ENCODE measurements at places on chromosomes 11 and 22.

GRCh38 chr22:36365020-36365411 lies 22.8 kb downstream of the MYH9 start:
- DNase-seq = peak; percentile 85

DNA sequence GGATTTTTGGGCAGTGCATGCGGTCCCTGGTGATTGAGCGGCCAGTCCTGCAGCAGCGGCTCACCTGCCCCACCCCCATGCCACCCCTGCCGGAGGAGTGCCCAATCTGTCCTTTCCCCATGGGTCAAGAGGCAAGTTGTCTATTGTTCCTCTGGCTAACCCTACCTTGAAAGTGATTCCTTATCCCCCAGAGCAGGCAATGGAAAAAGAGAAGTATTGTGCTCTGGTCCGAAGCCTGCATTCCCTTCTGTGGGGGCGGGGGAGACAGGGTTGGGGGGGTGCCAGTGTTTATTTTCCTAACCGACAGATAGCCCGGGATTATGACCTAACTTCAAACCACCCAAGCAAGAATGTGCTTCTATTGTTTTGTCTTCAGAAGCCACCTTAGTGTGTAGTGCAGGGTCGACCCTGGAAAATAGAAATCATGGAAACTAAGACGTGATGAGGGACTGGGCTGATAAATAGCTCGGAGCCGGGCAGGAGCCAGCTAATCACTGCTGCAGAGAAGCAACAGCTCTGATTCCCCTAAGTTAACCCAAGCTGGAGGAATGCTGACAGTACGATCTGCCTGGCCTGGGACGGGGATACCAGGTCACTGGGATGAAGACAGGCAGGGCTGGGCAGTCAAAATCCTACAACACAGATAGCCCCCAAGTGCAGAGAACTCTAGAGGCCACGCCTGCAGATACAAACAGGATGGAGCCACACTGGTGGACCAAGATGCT lies 38.7 kb upstream of the ATXN10 start:
- no peak for DNase-seq

DNA sequence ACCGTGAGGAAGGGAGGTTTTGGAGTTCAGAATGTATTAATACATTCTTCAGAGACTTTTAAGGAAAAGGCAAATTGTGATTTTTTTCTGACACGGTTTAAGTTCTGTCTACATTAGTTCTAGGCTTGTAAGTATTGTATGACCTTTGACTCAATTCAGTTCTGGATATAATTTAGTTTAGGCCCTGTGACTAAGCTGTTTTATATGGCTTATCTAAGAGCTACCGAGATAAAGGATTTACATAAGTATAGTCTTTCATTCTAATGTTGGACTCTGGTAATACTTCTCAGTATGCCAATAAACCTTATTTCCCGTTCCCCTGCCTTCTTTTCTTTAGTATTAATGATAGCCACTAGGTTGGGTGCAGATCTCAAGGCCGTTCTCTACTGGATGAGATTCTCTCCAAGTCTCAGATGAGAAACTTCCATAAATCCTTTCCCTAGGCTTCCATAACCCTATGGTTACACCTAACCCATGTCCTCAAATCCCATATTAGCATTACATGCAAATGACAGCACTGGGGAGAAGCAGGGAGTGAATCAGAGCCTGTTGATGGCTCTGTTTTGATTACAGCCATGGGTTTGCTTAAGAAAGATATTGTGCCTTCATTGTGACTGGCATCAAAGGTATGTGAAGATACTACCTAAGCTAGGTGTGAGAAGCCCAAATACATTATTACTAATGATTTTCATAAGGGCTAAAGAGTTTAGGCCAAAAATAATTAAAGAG lies 38.7 kb downstream of the BARX2 start:
- no peak for DNase-seq

GRCh38 chr11:15613251-15613650 lies 498.5 kb downstream of the INSC start:
- DNase-seq = no peak

DNA sequence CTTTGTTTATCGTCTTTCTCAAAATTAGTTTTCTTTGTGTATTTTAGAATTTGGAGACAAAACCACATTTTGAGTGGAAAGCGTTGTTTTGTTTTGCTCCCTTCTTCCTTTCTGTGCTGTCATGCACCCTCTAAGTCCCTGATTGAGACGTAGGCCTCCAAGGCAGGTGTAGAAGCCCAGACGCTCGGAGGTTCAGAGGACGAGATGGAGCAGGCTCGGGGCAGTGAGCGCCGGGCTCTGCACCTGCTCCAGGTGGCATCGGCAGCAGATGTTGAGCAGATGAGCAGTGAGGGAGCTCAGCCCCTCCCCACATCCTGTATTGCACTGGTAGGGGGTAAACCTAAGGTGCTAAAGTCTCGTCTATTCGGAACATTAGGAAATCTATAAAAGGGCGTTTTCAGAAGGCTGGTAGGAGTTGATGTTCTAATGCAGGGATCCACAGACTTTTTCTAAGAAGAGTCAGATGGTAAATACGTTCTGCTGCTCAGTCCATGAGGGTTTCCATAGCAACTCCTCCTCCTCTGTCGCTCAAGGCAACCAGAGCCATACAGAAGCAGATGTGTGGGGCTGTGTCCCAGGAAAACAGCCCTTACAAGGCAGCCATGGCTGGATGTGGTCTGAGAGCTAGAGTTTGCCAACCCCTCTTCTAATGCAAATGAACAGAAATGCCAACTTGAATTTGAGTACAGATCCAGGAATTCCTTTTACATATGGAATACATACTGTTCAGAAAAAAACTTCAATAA lies 724.2 kb downstream of the BRD1 start:
- no peak for DNase-seq

GRCh38 chr11:6258571-6259081 lies 1.0 kb upstream of the CCKBR start:
- no peak for DNase-seq

DNA sequence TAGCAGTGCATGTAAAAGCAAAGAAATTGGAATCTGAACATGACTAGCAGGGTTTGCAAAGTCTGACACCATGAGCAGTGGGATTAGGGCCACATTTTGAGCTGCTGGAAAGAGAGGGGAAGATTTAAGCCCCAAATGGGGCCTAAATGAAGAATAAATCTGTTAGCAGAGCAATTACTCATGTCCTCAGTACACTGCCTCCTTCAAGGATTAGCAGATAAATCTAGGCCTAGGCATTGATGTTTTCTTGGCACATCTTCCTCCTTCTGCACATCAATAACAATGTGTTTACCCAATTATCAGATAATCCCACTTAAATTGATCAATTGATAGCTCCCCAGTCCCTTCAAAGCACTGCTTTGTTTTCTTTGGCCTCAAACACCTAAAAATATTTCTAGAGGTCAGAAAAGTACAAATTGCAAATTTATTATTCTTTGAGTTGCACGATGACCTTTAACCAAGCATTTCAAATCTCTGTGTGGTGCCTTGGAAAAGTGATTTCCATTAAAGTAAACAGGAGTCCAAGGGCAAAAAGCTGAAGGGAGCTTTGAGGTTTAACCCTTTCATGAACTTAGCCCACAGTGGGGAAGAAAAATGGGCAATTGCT lies 514.7 kb upstream of the CHORDC1 start:
- DNase-seq = no peak

GRCh38 chr11:34480314-34480713 lies 33.3 kb downstream of the ELF5 start:
- no peak for DNase-seq

GRCh38 chr11:128734832-128735224 lies 41.0 kb downstream of the FLI1 start:
- no peak for DNase-seq

DNA sequence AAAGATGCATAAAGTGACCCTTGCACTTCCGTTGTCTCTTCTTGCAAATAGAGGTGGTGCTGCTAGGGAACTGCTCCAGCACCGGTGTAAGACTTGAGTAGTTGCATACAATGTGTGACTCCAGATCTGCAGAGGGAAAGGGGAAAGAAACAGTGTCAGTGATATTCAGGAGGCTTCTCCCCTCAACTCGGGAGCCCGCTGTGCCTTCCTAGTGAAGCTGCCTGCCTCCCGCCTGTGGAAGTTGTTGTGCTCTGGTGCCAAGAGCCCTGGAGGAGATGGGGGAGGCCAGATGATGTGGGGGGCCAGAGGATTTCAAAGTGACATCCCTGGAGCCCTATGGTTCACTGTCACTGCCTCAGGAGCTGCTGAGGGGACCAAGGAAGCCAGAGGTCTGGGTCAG lies 30.4 kb downstream of the RELT start:
- DNase-seq = no peak

DNA sequence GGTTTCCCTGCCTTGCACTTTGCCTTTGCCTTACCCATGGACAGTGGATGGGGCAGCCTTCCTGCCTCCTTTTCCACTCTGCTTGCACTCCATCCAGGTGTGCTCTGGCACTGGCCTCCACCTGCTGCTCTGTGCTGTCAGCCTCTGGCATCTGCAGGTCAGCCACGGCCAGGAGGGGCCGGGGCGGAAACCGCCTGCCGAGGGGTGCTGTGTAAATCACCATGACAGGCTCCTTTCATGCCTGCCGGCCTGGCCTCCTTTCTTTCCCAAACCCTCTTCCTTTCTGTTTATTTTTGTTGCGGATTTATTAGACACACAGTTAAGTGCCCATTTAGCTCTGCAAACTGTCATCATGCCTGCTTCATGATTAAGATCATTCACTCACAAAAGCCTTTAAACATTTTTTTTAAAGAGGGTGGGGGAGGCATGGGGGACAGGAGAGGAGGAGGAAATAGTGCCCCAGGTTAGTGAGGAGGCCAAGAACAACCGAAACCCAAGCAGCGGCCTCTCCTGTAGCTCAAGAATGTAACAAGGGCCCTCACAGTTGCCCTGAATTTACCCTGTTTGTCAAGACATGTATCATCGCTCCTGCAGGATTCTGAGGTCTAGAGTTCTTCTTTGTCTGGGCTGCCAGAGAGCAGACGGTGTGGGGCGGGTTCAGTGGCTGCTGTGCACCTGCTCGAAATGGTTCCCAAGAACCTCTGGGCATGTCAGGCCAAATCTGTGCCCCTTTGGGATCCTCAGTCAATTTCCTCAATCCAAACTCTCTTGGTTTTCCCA lies 83.3 kb downstream of the BARX2 start:
- DNase-seq = no peak

GRCh38 chr11:76653674-76654284 lies 16.8 kb downstream of the LRRC32 start:
- peak; percentile 16 for DNase-seq

- DNase-seq = no peak
Observed at GRCh38 chr22:28900379-28900925, 17.1 kb downstream of the ZNRF3 start.

DNA sequence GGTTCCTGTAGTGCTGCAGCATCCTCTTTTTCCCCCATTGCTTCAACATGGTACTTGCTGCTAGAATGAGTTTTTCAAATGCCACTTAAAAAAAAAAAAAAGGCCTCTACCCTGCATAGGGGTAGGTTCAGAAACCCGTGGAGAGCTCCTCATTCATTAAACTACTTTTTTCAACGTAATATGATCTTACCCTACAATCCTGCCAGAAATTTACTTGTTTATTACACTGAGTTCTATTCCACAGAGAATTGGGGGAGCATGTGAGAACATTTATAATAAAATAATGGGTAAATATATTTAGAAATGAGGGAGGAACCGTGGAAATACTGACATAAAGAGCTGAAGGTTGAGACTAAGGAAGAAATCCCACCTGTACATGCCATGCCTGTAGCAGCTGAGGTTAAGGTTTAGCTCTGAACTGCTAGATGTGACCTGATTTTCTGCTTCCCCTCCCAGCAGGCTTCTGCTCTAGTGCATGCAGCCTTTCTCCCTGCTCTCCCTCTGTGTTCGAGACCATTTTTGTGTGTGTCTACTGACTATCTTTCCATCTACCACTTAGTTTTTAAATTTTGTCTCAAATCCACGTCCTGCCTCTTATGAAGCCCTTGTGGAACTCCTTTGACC lies 225.7 kb downstream of the DDX10 start:
- no peak for DNase-seq

- DNase-seq = peak; percentile 71
Observed at GRCh38 chr11:72781313-72782080, 12.3 kb downstream of the STARD10 start.

DNA sequence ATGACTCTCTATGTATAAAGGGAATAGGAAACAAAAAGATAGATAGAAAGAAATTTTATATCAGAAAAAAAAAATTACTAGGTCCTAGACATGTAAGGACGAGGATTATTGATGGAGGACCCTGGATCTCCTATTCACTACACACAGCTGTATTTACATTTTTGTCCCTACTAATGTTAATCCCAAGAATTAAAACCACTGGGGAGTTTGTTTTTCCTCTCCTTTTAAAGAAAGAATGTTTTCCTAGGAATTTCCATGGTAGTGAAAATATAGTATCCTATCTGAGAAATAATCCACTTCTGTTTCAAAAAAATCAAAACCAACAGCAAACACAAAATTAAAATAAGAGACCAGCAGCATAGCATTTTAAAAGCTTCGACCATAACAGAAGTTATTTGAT lies 41.1 kb downstream of the PDGFD start:
- DNase-seq = no peak

- DNase-seq = peak; percentile 81
Observed at GRCh38 chr11:64449381-64450167, 90.6 kb downstream of the RPS6KA4 start.

DNA sequence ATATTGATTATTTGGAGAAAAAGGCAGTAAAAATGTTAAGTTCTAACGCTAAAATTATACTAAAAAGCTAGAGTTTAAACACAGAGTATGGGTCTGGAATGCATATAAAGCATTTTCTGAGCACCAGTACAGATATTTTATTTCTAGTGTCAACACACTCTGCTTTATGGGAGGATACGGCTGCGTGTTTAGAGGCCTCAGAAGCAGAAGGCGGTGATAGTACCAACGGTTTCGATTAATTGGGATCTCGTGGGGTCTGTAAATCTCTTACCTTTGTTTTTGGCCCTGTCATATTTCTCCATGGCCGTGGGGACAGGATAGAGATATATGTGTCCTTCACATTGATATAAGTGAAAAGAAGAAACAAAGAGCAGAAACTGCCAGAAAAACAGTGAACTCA lies 206.8 kb upstream of the NTM start:
- no peak for DNase-seq

- DNase-seq = no peak
Observed at GRCh38 chr11:69216647-69217051, 60.9 kb downstream of the SMIM38 start.

DNA sequence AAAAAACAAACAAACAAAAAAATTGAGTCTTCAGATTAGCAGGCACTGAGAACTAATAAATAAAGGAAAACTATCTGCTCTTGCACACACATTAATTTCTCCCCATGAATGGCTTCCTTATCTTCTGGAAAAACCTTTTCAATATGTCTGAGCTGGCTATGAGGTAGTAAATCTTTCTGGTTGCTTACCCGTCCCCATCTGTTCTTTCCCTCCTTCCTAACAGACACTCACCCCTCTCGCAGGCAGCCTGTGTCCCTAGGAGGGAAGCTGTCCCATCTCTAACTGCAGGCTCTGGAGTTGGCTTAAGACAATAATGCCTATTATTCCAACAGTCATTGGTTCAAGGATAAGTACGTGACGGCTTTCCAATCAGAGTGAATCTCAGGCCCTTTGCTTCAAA lies 8.2 kb upstream of the SCUBE2 start:
- no peak for DNase-seq

DNA sequence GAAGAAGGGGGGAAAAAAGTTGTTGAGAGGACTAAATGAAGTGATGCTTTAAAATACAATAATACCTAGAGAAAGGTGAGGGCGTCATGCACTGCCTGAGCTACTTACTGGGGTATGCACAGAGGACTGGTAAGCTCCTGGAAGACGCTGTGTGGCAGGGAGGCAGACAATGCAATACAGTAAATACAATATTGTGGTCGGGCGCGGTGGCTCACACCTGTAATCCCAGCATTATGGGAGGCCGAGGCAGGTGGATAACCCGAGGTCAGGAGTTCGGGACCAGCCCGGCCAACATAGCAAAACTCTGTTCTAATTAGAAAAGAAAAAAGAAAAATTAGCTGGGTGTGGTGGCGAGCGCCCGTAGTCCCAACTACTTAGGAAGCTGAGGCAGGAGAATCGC lies 683 bp upstream of the SYTL2 start:
- no peak for DNase-seq

All from activated T-cell treated with anti-CD3 and anti-CD28 coated beads, Interleukin-2, amount 50 U/mL, for 24 hours (primary cell).